ENCODE measurements at places on chromosomes 11 and 22.
A peak's percentile ranks its signal among the peaks of the same experiment; 100 is the strongest.

GRCh38 chr22:50244420-50245213 is at the start of gene TUBGCP6:
TSS of gene TUBGCP6 (minus strand) at chr22:50245023. CDS start at chr22:50244459, 564 bp downstream.
- peak; percentile 90 for DNase-seq

- no peak for DNase-seq
Observed at GRCh38 chr11:110044226-110044968, 48.8 kb upstream of the ZC3H12C start.

GRCh38 chr11:120326845-120327281 is 1.8 kb downstream of the TLCD5 start:
- DNase-seq = no peak

- DNase-seq = no peak
Observed at GRCh38 chr11:92050305-92050704, 174.3 kb upstream of the FAT3 start.

DNA sequence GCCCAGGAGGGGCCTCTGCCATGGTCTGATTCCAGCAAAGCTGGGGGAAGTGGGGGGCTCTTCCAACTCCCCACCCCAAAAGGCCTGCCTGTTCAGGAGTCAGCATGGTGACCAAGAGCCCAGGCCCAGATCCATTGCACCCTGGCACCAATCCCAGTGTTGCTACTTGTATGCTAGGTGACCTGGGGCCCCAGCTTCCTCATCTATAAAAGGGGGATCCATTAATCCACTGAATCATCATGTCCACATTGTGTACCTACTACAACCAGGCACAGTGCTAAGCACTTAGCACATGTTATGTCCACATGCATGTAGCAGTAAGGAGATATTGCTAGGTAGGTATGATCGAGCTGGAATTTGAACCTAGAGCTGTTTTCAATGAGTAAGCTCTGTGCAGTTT is 2.0 kb downstream of the SYT12 start:
- DNase-seq = no peak

DNA sequence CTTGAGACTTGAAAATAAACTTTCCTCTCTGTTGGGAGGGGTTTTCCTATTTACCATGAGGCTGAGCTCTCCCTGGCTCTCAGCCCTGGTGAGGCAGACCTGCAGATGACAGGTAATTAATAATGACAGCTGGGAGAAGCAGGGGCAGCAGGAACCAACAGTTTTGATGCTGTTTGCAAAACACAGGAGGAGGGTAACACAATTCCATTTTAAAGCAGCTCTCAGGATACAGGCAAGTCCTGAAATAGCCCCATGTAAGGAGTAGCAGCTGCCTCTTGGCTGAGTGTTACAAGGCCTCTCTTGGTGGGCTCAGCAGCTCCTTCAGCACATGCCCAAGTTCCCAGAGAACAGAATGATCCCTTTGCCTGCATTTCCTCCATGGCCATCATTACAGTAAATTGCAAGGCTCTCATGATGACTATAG is 13.3 kb downstream of the PARVA start:
- no peak for DNase-seq

- DNase-seq = no peak
Observed at GRCh38 chr11:40514124-40514523, 945.3 kb downstream of the LRRC4C start.

DNA sequence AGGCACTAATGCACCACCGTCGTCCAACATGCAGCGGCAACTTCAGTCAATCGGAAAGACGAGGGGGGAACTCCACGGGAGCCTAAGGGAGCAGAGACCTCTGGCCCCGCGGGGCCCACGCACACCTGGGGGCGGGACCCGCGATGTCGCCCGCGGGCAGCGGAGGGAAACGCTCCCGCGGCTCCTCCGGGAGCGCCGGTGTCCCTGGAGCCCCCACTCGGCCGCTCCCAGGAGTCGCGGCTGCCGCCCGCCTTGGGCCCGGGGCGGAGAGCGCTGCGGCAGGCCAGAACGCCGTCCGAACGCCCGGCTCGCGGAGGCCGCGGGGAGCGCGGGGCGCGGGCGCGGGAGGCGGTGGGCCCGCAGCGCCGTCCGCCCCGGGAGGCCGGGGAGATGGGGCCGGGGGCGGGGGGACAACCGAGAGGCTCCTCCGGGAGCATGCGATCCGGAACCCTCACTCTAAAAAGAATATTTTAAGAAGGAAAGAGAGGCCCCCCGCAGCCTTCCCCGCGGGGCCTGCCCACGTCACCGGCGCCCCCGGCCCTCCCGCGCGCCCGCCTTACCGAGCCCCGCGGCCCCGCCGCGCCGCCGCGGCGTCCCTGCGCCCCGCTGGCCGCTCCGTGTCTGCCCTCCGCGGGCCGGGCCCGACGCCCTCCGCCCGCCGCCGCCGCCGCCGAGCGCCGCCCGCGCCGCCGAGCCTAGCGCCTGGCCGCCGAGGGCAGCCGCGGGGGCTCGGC is 86.6 kb upstream of the ARHGAP32 start:
- no peak for DNase-seq

GRCh38 chr11:63667995-63668795 is 3.0 kb downstream of the ATL3 start:
- no peak for DNase-seq

DNA sequence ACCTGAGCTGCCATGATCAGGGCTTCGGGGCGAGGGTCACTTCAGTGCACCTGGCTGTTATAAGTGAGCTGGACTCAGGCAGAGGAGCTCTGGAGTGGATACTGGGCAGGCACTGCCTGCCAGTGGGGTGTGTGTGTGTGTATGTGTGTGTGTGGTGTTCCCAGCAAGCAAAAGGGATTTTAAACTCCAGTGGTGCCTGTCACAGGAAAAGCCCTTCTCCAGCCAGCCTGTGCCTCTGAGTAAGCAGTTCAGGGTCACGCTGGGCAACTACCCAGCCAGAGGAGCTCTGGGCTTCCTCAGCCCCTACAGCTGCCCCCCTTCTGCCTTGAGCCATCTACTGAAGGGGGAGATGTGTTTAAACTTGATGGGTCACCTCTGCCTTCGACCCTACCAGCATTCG is 109.0 kb downstream of the OSBP2 start:
- DNase-seq = no peak

DNA sequence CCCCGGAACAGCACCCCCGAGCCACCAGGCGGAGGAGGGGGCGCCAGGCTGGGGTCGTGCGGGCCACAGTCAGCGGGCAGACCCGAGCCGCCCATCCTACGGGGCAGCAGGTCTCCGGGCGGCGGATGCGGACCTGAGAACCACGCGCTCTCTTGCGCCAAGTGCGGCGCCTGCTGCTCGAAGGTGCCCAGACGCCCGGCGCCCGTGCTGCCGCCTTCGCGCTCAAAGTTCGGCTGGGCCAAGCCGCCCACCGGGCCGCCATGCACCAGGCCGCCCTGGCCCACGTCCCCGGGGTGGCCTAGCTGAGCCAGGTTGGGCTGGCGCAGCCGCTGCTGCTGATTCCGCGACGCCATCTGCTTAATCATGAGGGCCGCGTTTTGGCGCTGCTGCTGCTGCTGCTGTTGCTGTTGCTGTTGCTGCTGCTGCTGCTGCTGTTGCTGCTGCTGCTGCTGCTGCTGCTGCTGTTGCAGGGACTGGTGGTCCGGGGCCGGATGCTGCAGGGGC is 3.0 kb downstream of the MN1 start:
- DNase-seq = no peak

- DNase-seq = no peak
Observed at GRCh38 chr22:48820481-48821345, 1007.0 kb downstream of the BRD1 start.

DNA sequence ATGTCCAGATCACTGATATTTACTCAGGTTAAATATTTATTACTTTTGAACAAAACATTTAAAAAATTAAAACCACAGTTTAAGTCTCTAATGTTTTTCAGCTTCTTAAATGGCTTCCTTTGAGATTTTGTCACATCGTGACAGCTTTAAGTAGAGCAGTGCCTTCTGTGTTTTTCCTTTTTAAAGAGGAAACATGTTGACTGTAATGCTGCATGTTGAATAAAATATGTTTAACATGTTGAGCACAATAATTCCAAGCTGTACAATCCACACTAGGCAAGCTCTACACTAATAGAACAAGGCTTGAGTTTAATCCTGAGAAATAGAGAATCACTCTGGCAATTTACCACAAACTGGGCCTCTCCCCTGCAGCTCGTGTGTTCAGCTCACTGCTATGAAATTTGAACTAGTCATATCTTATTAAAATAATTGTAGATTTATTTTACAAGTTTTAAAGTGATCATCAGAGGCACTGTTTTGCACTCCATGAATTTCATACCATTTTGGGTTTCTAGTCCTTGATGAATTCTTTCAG is 368.3 kb downstream of the SOX6 start:
- no peak for DNase-seq

- DNase-seq = peak; percentile 32
Observed at GRCh38 chr11:108221911-108222573, 396 bp downstream of the NPAT start.

GRCh38 chr11:36361901-36362391 is 65.9 kb downstream of the PRR5L start:
- DNase-seq = no peak

GRCh38 chr11:47986219-47986618 is 5.9 kb downstream of the PTPRJ start:
- no peak for DNase-seq

GRCh38 chr11:113774174-113774503 is 647 bp upstream of the ZW10 start:
- no peak for DNase-seq

GRCh38 chr11:827897-828192 is at the start of gene CRACR2B:
TSS of gene CRACR2B (plus strand) at chr11:827919. CDS start at chr11:828608, 689 bp downstream.
- DNase-seq = no peak

DNA sequence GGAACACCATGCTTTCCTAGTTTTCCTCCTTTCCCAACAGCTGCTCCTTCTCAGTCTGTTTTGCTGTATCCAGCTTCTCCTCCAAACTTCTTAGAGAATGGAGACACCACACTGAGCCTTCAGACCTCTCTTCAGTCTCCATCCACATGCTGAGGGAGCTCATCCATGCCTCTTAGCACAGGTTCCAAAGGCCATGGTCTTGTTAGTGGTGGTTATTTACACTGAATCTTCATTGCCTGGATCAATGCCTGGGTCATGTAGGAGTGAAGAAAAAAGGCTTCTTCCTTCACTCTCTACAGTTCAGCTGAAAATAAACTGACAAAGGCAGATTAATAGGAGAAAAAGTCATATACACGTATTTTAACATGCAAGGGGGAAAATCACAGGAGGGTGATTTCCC is 3.1 kb upstream of the SAA4 start:
- no peak for DNase-seq

GRCh38 chr22:28155808-28156207 is 236.8 kb upstream of the PITPNB start:
- no peak for DNase-seq
